A549 treated with RU486 at 1 μM for 4 hours (cell line): ENCODE measurements at places on chromosomes 5 and 9. TPM values are rescaled to one million over a fixed set of nuclear protein-coding genes. Genes with fewer than 3 reads are reported as not detected.

SPATA31A3 gene
- not detected in 5 replicates for total RNA-seq

ANKRD34B gene
- 0.02 to 0.06 TPM (median 0.05 TPM) in 3 of 5 replicates, not detected in the others for total RNA-seq

FANCG gene
- 34.3 to 57.5 TPM (median 54.2 TPM) in 5 replicates for total RNA-seq

STK32A gene
- 0.18 to 0.39 TPM (median 0.34 TPM) in 5 replicates for total RNA-seq

SLC6A3 gene
- total RNA-seq, result 0.07 to 0.37 TPM (median 0.14 TPM) in 4 of 5 replicates, not detected in the other

IL9 gene
- not detected in 5 replicates for total RNA-seq

C9orf50 gene
- total RNA-seq, result 0.14 TPM in 1 of 5 replicates, not detected in the others

SUB1 gene
- total RNA-seq, result 187 to 271 TPM (median 255 TPM) in 5 replicates

NPR3 gene
- 14.8 to 22.0 TPM (median 20.2 TPM) in 5 replicates for total RNA-seq

POU5F2 gene
- not detected in 5 replicates for total RNA-seq

PLPPR1 gene
- not detected in 5 replicates for total RNA-seq

PCDHGA1 gene
- 0.31 to 0.42 TPM (median 0.35 TPM) in 5 replicates for total RNA-seq

LHX3 gene
- 0.07 to 0.14 TPM (median 0.11 TPM) in 4 of 5 replicates, not detected in the other for total RNA-seq

RGS14 gene
- total RNA-seq, result 6.0 to 6.9 TPM (median 6.2 TPM) in 5 replicates

BHMT2 gene
- 0.15 TPM in 1 of 5 replicates, not detected in the others for total RNA-seq

MORN5 gene
- not detected in 5 replicates for total RNA-seq

RNF208 gene
- total RNA-seq, result 1.1 to 2.2 TPM (median 2.0 TPM) in 5 replicates

FOXI1 gene
- not detected in 5 replicates for total RNA-seq

TMEM252 gene
- not detected in 5 replicates for total RNA-seq

ADAMTS12 gene
- total RNA-seq, result 6.1 to 9.6 TPM (median 7.9 TPM) in 5 replicates

ELAVL2 gene
- 0.10 to 0.19 TPM in 2 of 5 replicates, not detected in the others for total RNA-seq

ANXA2R gene
- total RNA-seq, result 1.9 to 3.0 TPM (median 2.2 TPM) in 5 replicates

PCDHGA4 gene
- 0.06 to 0.19 TPM (median 0.09 TPM) in 5 replicates for total RNA-seq

SLC36A3 gene
- not detected in 5 replicates for total RNA-seq

AIF1L gene
- 0.94 to 1.5 TPM (median 1.1 TPM) in 5 replicates for total RNA-seq

DOCK2 gene
- 1.4 to 4.0 TPM (median 2.4 TPM) in 5 replicates for total RNA-seq

MGAT1 gene
- total RNA-seq, result 73.0 to 92.1 TPM (median 86.3 TPM) in 5 replicates

PCDHGB4 gene
- 0.56 to 1.1 TPM (median 0.93 TPM) in 5 replicates for total RNA-seq

TEX48 gene
- total RNA-seq, result not detected in 5 replicates

MELK gene
- 57.1 to 85.5 TPM (median 75.8 TPM) in 5 replicates for total RNA-seq
